ENCODE measurements at places on chromosomes 2 and 18.

GRCh38 chr2:11040992-11041391, 114.3 kb upstream of the SLC66A3 start:
- no peak for DNase-seq

DNA sequence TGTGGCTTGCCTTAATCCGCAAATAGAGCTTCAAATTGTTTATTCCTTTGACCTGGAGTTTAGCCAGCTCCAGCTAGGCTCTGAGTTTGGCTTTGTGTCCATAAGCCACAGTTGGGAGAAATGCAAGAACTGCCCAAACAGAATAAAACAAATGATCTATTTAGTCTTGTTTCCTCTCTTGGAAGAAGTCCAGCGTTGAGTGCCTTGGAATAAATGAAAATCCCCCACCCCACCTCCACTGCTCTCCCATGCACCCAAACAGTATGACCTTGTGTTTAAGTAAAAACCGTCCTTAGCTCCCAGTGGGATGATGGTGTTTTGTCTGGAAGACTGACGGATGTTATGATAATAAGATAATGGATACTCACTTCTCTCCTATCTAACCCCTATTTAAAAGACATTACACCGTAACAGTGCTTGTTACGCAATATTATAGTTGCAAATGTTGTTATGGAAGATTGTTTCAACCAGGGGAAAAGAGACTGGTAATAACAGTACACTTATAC, 3.2 kb upstream of the SERPINE2 start:
- no peak for DNase-seq

GRCh38 chr18:77000527-77000926, 132.1 kb downstream of the MBP start:
- DNase-seq: no peak

DNA sequence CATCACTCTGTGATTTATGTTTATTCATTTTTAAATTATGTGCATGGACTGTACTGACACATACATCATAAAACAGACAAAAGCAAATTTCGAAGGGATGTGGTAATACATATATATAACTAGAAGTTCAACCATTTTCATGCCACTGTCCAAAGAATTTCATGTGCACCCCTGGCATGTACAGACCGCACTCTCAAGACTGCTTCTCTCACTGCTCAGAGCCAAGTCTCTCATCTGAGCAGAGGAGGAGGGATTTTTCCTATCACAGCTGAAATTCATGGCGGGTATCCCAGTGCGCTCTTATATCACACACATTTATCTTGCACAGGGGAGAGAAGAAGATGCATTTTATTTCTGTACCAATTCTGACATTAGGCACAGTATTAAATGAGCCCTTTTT, 5.9 kb downstream of the TMEM178A start:
- no peak for DNase-seq

- DNase-seq: no peak
These were observed 21.4 kb upstream of the EML4 start for GRCh38 chr2:42147641-42148274.

Measured in stimulated activated CD8-positive, alpha-beta memory T cell treated with anti-CD3 and anti-CD28 coated beads, Interleukin-15, amount 100 ng/mL, for 4 hours (primary cell).